ENCODE measurements at places on chromosomes 3 and 15. TPM values are rescaled to one million over a fixed set of nuclear protein-coding genes. Genes with fewer than 3 reads are reported as not detected.

Gene HYAL3
- 4.4 TPM for total RNA-seq

Gene MRAS
- total RNA-seq = not detected

Gene PIGZ
- total RNA-seq = not detected

Gene TMEM207
- not detected for total RNA-seq

Gene SPATA12
- total RNA-seq = 0.13 TPM

Gene DNAJA4
- total RNA-seq = not detected

DNA sequence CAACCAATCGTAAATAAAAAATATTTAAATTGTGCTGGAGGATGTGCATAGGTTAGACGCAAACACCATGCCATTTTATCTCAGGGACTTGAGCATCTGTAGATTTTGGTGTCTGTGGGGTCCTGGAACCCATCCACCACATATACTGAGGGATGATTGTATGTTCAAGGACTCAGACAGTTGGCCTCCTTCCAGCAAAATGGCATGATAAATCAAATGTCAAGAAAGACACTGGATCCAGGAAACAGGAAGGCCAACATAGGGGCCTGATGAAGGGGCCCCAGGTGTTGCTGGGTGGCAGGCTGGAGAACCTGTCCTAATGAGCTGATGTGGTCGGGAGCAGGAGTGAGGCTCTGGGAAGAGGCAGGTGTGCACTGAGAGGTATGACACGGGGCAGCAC is 289.5 kb downstream of the GABRG3 start:
- no peak for DNase-seq

DNA sequence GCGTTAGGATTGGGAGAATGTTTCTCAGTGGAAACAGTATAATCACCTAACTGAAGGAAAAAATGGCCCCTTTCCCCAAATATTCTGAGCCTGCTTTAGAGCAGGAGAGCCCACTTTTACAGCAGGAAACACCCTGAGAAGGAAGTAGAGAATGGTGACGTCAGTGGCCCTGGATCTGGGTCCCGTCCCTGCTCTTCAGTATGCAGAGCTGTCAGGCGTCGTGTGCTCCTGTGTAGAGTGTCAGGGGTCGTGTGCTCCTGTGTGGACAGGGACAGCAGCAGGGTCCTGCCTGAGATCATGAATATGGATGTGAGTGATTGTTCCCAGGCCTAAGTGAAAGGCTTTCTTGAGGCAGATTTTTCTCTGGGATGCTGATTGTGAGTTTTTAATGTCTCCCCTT is 45.2 kb downstream of the CGNL1 start:
- no peak for DNase-seq

- DNase-seq = no peak
Measured at GRCh38 chr3:151625086-151625485, 108.6 kb upstream of the AADACL2 start.

- no peak for DNase-seq
Measured at GRCh38 chr3:11154953-11155325, 646 bp downstream of the HRH1 start.

GRCh38 chr3:125175295-125176078 is 37.1 kb downstream of the SLC12A8 start:
- no peak for DNase-seq

- DNase-seq = no peak
Measured at GRCh38 chr15:34883633-34884032, 85.9 kb downstream of the AQR start.
